ENCODE measurements at places on chromosomes 6 and 20. TPM values are rescaled to one million over a fixed set of nuclear protein-coding genes. Genes with fewer than 3 reads are reported as not detected.

Gene GGTLC1
- total RNA-seq, result not detected

Gene GJA10
- not detected for total RNA-seq

Gene AKAP7
- total RNA-seq, result 12.0 TPM

Gene RAB23
- 16.5 TPM for total RNA-seq

Gene NRSN1
- not detected for total RNA-seq

Gene EDN1
- total RNA-seq, result 2.3 TPM

Gene XKR7
- not detected for total RNA-seq
